Erythroblast (primary cell): ENCODE measurements at places on chromosomes 13 and 19.

DNA sequence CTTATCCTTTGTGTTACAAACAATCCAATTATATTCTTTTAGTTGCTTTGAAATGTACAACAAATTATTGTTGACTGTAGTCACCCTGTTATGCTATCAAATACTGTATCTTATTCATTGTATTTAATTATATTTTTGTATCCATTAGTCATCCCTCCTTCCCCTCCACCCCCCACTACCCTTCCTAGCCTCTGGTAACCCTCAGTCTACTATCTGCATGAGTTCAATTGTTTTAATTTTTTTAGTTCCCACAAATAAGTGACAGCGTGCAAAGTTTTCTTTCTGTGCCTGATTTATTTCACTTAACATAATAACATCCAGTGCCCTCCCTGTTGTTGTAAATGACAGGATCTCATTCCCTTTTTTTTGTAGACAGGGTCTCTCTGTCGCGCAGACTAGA lies 4.5 kb downstream of the SAE1 start:
- DNase-seq: no peak

- DNase-seq: peak; percentile 83
Observed at GRCh38 chr19:49142866-49143335, 12.3 kb downstream of the HRC start.

DNA sequence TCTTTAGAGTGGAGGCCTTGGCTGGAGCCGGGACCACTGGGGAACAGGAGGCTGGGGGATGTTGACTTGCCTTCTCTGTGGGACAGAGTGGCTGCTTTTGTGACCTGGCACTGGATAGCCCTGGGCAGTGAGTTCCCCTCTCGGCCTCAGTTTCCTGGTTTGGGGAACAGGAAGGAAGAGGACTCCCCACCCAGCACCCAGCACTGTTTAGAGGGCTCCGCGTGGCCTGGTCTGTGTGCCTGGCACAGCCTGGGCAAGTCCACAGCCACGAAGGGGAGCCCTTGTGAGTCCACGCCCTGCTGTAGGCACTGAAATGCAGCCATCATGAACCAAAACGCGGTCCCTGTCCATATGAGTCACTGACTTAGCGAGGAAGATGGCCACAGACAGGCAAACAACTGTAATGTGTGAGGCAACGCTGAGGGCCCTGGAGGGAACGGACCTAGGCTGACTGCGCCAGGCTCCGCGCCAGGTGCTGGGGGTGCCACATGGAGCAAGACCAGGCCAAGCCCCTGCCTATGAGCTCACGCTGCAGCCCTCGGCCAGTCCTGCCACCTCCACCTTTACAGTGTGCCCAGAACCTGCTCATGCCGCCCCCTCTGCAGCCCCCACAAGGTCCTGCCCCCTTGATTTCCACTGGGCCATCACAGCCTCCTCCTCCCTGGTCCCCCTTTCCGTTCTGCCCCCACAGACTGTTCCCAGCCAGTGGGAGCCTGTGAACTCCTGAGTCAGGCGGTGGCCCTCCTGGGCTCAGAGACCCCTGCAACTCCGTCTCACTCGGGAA lies 35.5 kb downstream of the PAK4 start:
- DNase-seq: no peak

- no peak for DNase-seq
Observed at GRCh38 chr13:103539721-103540381, 473.6 kb upstream of the SLC10A2 start.
